ENCODE measurements at places on chromosomes 16 and 17. TPM values are rescaled to one million over a fixed set of nuclear protein-coding genes. Genes with fewer than 3 reads are reported as not detected.

DNA sequence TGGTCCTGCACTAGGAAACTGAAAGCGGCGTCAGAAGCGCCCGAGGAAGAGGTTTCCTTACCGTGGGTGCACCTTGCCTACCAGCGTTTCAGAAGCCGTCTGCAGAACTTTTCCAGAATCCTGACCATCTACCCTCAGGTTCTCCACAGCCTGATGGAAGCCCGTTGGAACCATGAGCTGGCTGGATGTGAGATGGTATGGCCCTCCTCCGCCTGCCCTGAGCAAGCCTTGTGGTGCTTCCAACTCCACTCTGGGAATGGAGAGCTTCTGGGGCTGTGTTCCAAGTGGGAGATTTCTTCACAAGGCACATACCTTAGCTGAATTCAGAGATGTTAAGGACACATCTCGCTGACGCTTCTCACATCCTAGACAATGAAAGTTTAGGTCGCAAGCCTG, 51.8 kb upstream of the ENDOV start:
- no peak overlapping the region for H3K27ac ChIP-seq
- peaks cover 53% of the 10 kb centered on the region for H3K36me3 ChIP-seq
- DNase-seq = no peak
- H3K4me1 ChIP-seq = no peaks in the 10 kb centered on the region
- H3K4me3 ChIP-seq = no peak overlapping the region

GRCh38 chr17:9905902-9906301, 831 bp upstream of the RCVRN start:
- no peak overlapping the region for H3K4me3 ChIP-seq
- H3K36me3 ChIP-seq = no peaks in the 10 kb centered on the region
- no peaks in the 10 kb centered on the region for H3K27me3 ChIP-seq
- no peak for DNase-seq
- no peak overlapping the region for H3K27ac ChIP-seq

Gene TBC1D26
- total RNA-seq = not detected

DNA sequence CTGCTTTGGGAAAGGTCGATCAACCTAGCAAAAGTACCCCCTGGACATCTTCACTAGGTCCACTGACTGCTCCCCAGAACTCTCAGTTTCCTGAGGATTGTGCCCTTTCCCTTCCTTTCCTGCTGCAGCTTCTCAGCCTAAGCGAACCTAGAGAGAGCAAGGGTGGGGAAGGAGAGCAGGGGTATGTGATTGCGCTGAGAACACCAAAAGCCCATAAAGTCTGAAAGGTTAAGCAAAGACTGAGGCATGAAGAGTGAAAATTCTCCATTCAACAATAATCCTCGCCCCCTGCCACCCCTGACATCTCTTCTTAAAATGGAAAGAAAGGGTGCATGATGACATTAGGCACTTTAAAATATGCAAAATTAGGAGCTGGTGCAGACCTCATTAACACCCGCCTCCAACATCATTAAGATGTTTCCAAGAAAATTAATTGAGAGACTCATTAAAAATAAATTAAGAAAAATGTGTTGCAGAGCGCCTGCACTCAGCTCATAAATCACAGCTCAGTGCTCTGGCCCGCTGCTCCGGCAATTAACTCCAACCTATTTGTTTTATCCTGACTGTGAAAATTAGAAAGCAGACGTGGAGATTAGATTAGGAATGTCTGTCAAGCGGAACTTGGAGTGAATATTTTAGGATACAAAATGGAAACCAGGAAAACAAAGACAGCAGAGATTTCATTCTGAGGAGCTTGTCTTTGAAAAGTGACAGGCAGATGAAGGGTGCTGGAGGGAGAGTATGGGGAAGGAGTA, 49.1 kb upstream of the PMFBP1 start:
- H3K27ac ChIP-seq = no peak overlapping the region
- no peaks in the 10 kb centered on the region for H3K36me3 ChIP-seq
- no peaks in the 10 kb centered on the region for H3K4me1 ChIP-seq
- H3K4me3 ChIP-seq = no peak overlapping the region
- DNase-seq = no peak
- no peaks in the 10 kb centered on the region for H3K27me3 ChIP-seq

DNA sequence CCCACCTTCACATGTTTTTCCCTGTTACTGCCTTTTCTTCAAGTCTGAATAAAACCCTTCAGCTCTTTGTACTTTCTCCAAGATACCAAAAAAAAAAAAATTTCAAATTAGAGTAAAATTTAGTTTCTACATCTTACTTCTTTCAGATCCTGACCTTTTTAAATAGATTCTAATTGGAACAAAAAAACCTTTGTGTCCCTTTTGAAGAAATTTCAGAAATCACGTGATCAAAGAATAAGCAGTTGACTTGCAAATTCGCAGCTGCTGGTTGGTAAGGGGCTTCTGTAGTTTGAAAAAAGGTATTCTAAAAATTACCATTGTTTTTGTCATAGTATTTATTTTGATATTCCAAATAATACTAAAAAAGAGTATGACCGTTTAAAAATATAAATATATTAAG, 71.7 kb downstream of the CDC27 start:
- no peaks in the 10 kb centered on the region for H3K36me3 ChIP-seq
- H3K4me1 ChIP-seq = no peaks in the 10 kb centered on the region
- H3K27ac ChIP-seq = no peak overlapping the region
- no peak overlapping the region for H3K4me3 ChIP-seq

DNA sequence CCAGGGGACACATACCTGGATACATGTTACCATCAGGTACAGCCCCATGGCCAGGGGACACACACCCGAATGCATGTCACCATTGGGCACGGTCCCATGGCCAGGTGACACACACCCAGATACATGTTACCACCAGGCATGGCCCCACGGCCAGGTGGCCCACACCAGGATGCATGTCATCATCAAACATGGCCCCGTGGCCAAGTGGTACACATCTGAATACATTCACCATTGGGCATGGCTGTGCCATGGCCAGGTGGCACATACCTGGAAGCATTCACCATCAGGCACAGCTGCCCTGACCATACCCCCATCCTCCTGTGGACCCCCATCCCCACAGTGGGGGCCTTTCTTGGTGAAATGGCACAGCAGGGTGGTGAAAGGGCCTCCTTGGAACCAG, 97.6 kb downstream of the RBFOX3 start:
- no peak overlapping the region for H3K4me3 ChIP-seq
- no peak overlapping the region for H3K27ac ChIP-seq
- no peak for DNase-seq

Gene DNAAF1
- total RNA-seq = 0.20 TPM

DNA sequence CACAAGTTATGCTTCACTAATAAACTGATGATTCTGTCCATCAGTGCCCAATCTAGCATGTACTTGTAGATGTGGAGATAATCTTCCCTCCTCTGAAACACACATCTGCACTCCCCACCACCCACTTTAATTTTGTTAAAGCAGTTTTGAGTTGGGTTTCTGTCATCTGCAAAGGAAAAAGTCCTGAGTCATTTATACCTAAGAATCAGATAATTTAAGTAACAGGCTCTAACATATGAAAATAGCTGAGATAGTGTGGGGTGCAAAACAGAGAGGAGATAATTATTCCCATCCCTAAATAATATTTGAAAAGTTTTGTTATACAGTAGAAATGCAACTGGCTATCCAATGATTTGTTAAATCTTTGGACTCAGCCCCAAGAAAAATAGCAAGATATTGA, 67.7 kb upstream of the ALOX12 start:
- no peaks in the 10 kb centered on the region for H3K36me3 ChIP-seq
- DNase-seq = no peak
- no peak overlapping the region for H3K27ac ChIP-seq
- no peaks in the 10 kb centered on the region for H3K4me1 ChIP-seq
- H3K27me3 ChIP-seq = no peaks in the 10 kb centered on the region

DNA sequence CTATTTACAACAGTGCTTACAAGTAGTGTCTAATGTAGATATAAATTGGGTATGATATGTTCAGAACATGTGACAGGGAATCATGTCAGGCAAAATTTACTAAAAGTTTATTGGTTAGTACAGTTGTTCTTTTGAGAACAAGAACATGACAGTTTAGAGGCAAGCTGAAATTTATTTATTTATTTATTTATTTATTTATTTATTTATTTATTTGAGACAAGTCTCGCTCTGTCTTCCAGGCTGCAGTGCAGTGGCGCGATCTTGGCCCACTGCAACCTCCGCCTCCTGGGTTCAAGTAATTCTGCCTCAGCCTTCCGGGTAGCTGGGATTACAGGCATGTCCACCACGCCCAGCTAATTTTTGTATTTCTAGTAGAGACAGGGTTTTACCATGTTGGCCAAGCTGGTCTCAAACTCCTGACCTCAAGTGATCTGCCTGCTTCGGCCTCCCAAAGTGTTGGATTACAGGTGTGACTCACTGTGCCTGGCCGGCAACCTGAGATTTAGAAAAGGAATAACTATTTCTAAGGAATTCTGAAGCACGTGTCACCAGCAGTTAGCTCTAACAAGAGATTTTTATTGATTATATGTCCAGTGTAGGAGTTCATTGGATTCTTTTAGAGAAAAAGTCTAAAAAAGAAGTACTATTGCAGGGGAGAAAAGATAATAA, 24.9 kb downstream of the MRTFB start:
- peak overlapping the region; percentile 66 for H3K27ac ChIP-seq
- H3K4me1 ChIP-seq = peaks cover 4% of the 10 kb centered on the region
- H3K4me3 ChIP-seq = no peak overlapping the region
- DNase-seq = no peak
- H3K36me3 ChIP-seq = no peaks in the 10 kb centered on the region
- H3K27me3 ChIP-seq = no peaks in the 10 kb centered on the region

DNA sequence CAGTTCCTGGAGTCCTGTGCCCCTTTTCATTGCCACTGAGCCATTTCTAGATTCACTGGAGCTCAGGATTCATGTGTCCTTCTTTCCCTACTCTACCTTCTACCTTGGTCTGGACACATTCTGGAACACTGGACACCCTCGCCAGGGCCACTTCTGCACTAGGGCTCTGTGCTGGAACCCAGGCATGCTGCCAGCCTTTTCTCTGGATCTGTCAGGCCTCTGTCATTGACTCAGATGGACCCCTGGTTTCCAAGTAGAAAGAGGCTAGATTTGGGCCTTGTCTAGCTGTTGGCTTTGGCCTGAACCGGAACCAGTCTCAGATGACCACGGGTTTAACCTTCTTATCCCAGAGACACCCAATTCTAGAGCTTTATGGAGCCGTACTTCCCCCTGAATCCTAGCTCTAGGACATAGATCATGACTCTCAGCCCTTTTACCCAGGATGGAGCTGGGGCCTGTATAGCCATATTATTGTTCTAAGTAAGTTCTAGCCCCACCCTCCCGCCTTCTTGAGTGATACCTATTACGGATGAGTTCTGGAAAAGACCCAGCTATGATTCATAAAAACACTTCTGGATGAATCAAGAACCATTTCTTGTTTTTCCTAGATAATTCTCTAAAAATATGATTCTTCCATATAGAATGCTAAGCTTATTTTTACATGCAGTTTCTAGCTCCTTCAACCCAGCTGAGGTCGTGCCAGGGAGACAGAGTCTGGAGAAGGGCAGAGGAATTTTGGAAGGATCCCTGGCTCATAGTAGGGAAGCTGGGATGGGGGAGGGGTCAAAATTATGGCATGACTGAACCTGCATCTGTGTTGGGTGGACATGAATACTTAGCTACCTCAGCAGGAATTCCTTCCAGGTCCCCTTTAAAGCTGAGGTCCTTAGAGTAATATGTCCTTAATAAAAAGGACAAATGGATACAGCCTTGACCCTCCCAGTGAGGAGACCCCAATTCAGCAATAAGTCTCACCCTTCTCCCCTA, 1.1 kb upstream of the CHRNB1 start:
- H3K4me3 ChIP-seq = no peak overlapping the region
- H3K27me3 ChIP-seq = peaks cover 28% of the 10 kb centered on the region
- no peak overlapping the region for H3K27ac ChIP-seq
- no peak for DNase-seq

DNA sequence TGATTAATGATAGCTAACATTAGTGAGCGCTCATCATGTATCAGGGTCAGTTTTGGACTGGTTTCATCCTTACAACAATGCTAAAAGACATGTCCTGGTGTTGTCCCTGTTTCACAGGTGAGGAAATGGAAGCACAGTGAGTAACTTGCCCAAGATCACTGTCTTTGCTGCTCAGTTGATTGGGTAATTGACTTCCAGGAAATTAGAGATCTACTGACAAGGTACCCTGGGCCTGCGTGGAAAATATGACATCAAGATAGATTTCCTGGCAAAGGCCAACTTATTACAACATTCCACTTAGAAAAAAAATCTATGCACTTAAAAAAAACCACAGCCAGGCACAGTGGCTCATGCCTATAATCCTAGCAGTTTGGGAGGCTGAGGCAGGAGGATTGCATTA, 96.3 kb downstream of the CYLD start:
- peaks cover 7% of the 10 kb centered on the region for H3K27me3 ChIP-seq
- no peak overlapping the region for H3K4me3 ChIP-seq
- no peak for DNase-seq
- H3K36me3 ChIP-seq = no peaks in the 10 kb centered on the region
- H3K4me1 ChIP-seq = no peaks in the 10 kb centered on the region

Gene HCRT
- total RNA-seq = not detected

DNA sequence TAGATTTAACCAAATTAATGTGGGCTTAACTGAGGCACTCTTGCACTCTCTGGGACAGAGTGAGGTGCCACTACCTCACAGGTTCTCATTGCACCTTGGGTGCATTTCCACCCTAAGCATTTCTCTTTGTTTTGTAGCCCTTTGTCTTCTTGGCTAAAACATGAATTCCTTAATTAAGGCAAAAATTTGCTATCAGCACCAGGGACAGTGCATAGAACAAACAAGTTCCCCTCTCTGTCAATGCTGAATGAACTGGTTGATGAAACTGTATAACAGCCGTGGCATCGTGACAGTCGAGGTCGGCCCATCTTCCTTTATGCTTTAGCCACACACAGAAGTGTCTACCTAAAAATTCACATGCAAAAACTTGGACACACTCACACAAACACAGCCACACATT, 74.8 kb downstream of the HS3ST2 start:
- DNase-seq = no peak
- H3K27ac ChIP-seq = no peak overlapping the region

Gene C16orf87
- total RNA-seq = 4.8 TPM

DNA sequence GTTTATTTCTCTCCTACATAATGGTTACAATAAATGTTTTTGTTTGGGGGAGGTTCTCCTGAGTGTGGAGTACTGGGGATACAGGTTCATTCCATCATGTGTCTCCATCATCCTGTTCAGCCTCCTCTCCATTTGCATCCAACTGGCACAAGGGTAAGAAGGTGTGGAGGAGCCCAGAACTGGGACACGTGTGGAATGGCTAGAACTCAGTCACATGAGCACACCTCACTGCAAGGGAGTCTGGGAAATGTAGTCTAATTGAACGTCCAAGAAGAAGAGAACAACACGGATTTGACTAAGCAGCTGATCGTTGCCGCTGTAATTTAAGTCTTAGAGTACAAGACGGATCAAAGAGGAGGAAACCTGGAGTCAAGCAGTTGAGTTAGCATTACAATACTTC, 6.1 kb downstream of the OR1A1 start:
- H3K27ac ChIP-seq = no peak overlapping the region
- H3K4me1 ChIP-seq = no peaks in the 10 kb centered on the region
- no peaks in the 10 kb centered on the region for H3K36me3 ChIP-seq
- H3K4me3 ChIP-seq = no peak overlapping the region
- no peaks in the 10 kb centered on the region for H3K27me3 ChIP-seq
- no peak for DNase-seq

Gene TANGO6
- 6.6 TPM for total RNA-seq
